ENCODE measurements at places on chromosomes 13 and 19.

GRCh38 chr13:32986552-32986951 is 29.7 kb upstream of the KL start:
- DNase-seq = no peak

DNA sequence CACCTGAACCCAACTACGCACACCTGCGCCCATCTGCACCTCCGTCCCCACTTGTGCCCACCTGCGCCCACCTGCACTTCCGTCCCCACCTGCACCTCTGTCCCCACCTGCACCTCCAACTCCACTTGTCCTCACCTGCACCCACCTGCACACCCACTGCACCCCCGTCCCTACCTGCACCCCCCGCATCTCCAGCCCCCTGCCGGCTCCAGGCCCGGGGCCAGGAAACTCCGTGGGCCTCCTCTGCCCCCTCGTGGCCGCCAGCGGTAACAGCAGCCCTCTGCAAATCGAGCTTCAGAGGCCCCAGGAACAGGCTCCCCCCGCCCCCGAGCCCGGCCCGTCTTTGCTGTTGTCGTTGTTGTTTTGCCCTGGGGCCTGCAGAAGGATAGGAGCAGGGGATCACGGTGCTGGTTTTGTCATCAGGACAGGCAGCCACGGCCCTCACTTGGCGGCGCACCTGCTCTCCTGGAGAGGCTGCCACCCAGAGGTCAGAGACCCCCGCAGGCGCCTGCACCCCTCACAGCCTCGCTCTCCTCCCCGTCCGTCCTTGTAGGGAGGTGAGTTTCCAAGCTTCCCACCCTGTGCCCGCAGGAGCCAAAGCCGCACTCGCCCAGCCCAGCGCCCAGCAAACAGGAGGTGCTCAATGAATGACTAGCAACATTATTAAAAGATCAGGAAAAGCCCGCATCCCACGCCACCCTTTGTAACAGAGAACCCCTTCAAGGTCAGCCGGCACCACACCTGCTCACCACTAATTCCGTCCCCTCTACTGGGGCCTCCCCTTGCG is 65.4 kb downstream of the GNG7 start:
- DNase-seq = no peak

- no peak for DNase-seq
Observed at GRCh38 chr13:112341976-112342735, 34.0 kb upstream of the SPACA7 start.

DNA sequence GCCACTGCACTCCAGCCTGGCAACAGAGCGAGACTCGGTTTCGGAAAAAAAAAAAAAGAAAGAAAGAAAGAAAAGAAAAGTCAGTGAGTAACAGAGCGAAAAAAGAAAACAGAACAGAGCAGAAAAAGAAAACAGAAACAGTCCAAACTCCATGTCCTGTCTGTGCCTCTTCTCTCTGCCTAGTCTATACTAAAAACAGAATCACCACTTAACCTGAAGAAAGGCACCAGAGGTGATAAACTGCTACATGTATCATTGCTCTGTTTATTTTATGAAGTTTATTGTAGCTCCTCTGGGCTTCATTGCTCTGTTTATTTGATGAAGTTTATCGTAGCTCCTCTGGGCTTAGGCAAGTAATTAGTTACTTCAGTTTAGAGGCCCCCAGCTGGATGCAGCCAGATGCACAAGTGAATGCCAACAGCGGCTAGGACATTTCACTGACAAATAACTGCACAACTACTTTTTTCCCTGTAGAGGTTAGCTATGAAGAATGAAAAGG is 39.2 kb downstream of the TBC1D4 start:
- no peak for DNase-seq

DNA sequence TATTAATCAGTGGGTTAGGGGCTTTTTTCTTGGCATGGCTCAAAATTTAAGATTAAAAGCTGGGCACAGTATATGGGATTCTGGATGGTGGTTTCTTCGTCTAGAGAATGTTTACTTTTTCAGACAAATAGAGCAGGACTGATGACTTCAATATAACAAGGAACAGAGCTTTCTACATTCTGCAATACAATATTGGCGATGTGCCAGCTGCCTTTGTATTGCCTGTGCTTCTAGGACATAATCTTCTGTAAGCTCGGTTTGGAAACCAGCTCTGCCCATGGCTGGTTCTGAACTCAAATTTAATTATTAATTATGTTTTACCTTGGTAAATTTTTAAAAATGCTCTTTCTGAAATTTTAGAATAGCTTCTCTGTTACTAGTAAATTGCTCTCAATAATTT is 139.1 kb upstream of the TRPC4 start:
- peak; percentile 4 for DNase-seq

DNA sequence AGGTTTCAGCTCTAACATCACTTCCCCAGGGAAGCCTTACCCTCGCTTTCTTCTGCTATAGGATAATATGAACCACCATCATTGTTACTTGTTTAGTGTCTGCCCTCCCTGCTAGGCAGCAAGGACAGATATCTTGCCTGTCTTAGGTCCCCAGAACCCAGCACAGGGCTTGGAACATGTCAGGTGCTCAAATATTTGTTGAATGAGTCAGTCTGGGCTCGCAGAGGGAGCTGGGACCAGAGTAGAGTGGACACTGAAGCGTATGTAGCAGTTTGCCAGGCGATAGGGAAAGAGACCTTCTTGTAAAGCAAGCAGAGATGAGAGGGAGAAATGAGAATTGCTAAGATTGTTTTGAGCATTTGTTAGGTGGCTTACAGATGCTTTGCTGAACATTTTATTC is 11.7 kb downstream of the BCKDHA start:
- no peak for DNase-seq

DNA sequence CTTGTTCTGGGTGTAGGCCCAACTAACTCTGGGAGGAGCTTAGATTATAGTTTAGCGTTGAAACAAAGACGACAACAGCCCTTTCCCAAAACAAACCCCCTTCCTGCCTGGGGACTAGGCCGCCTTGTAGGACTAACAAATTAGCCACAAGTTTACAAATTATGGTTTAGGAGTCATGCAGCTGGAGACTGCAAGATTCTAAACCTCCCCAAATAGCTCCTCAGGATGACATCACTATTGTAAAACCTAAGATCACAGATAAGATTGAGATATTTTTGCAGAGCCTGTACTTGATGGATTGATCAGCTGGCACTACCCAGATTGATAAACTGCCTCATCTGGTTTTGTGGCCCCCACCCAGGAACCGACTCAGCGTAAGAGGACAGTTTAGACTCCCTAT is 2.3 kb upstream of the SLC25A15 start:
- no peak for DNase-seq

GRCh38 chr13:50452756-50453155 is 390.7 kb downstream of the DLEU7 start:
- no peak for DNase-seq

- DNase-seq = no peak
Observed at GRCh38 chr19:49560358-49560900, 19.9 kb downstream of the NOSIP start.

DNA sequence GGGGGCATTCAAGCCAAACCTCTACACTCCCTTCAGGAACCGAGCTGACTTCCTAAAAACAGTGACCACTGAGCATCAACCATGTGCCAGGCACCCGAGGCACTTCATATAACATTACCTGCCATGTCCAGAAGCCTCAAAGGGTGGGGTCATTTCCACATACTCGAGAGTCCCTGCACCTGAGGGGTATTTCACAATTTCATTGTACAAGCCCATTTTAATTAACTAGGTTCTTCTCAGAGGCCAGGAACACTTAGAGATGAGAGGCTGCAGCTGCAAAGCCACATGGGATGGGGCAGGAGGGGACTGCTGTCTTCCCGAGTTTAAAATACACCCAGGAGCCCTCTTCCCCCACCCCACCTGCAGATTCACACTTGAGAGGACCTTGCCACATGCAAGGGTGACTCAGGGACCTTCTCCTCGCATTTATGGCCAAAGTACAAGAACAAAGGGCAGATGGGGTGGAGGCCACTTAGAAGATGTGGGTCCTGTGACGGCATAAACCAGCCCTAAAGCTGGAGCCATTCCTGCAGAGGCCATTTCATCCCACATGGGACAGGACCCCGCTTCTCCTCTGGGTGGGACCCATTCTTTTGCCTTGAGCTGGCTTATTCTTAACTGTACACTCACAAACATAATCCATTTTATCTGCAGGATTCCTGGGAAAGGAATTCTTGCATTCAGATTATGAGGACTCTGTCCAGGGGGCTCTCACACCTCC is 43.9 kb downstream of the RAB20 start:
- no peak for DNase-seq

DNA sequence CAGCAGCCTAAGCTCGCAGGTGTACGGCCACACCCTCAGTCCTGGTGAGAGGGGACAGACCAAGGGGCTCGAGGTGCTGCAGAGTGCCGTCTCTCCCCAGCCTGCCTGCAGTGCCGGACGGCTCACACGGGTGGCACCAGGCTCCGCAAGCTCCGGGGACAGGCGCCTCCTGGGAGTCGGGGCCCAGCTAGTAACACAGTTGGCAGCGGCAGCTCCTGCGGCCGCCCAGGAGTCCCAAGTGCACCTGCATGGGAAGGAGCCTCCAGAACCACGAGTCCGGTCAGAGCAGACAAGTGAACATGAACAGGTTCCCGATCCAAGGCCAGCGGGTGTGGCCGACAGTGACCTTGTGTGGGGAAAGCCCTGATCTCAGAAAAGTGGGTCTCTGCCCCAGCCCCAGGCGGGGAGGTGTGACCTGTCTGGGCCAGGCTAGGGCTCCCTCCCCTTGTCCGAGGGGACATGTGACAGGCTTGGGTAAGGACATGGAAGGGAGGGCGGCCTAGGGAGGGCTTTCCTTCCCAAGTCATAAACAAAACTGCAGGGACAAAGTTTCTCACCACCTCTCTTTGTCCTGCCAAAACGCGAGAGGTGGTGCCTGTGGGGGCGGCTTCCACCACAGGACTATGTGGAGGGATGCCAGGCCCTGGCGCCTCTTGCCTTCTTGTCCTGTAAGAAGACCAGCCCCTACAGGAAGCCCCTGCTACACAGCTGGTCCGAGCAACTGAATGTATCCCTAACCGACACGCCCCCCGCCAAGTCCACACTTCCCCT is 46.5 kb downstream of the MLLT1 start:
- DNase-seq = no peak

- DNase-seq = no peak
Observed at GRCh38 chr13:43132911-43133310, 109.5 kb downstream of the DNAJC15 start.

DNA sequence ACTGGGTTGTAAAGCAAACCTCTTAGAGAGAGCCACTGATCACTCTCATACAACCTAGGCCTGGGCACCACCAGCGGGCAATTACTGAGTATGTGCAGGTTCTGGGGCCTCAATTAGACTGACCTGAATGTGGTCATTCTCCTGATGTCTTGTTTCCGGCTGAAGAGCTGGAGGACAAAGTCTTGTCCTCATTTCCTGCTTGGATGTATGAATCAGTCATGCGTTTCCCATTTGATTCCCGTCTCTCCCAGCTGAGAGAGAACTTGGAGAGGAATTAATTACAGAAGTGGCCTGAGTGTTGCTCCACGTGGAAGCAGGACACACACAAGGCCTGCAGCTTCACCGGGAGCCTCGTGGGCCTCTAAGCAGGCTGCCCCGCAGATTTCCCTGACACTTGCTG is 799.3 kb upstream of the ARGLU1 start:
- no peak for DNase-seq

GRCh38 chr13:44197791-44198770 is 175.5 kb upstream of the SERP2 start:
- DNase-seq = no peak

Data from NCI-H524 (cell line).